Activated naive CD8-positive, alpha-beta T cell treated with anti-CD3 and anti-CD28 coated beads, Interleukin-2, amount 50 U/mL, for 16 hours (primary cell): ENCODE measurements at places on chromosomes 12 and 14.

GRCh38 chr14:93969082-93969828 lies 7.1 kb downstream of the ASB2 start:
- no peak for DNase-seq

DNA sequence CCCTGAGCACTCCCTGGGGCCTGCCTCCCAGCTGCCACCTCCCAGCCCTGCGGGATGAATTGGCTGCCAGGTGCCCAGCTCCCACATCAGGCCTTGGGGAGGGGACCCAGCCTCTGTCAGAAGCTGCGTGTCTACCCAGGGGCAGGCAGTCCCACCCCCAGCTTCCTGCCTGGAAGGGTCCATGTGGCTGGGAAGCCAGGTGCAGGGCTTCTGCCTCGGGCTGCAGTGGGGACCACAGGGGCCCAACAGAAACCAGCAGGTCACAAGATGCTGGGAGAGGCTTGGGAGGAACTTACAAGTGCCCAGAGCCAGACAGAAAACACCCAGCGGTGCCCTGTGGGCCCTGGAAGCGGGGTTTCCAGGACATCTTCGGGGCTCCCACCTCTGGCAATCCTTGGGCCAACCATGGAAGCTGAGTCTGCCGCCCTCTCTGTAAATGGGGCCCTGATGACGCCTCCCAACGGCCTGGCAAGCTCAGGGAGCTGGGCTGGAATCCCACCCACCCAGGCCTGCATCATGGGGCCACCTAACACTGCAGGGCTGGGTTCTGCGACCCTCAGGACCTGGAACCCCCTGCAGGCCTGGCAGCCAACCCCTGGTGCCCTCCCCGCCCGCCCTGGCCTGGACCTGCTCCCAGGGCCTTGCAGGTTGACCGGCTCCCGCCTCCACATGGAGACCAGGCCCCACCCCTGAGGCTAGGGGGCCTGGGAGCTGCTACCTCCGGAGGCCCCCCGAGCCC lies 36.6 kb downstream of the CCNK start:
- DNase-seq, result no peak

GRCh38 chr14:100062590-100062989 lies 2.6 kb upstream of the EVL start:
- DNase-seq, result no peak

DNA sequence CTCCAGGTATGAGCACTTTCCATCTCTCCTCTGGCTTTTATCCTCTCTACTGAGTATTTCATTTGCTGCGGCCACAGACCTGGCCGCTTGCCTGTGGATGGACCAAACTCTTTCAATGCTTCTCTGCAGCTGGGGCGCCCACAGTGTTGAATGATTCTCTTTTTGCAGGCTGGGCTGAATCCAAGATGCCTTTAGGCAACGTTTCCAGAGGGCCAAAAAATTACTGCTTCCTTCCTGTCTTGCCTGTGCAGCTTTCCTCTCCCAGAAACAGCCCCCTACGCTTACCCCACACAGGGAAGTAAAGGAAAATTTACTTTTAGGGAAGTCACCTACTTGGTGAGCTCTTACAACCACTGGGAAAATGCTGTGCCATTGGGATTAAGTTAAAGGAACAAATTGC lies 55.6 kb upstream of the JDP2 start:
- DNase-seq, result no peak

GRCh38 chr14:99732436-99733210 lies 48.5 kb downstream of the CYP46A1 start:
- DNase-seq, result no peak

DNA sequence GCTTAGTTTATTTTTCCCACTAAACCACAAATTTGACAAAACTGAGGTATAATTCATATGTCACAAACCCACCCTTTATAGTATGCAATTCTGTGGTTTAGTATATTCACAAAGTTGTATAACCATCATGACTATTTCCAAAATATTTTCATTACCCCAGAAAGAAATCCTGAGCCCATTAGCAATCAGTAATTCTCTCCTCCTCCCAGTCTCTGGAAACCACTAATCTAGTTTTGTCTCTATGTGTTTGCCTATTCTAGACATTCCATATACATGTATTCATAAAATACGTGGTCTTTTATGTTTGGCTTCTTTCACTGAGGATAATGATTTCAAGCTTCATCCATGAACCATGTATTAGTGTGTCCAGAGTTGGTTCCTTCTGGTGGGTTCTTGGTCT lies 267.6 kb downstream of the AEBP2 start:
- no peak for DNase-seq

GRCh38 chr12:43776498-43776897 lies 17.7 kb downstream of the IRAK4 start:
- no peak for DNase-seq

DNA sequence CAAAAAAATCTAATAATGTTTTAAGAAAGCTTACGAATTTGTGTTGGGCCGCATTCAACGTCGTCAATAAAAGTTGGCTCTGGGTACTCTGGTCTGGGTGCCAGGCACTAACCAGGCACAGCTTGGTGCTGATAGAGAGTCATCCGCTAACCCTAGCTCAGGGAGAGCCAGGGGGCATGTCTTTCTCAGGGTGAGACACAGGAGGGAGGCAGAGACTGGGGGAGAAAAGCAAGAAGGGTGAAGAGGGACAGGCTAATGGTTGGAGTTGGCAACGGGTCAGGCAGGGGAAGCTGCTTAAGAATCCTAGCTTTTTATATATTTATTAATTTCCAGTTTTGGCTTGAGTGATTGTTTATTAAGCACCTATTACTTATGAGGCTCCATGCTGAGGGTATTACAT lies 105.0 kb downstream of the CMKLR1 start:
- DNase-seq, result no peak

GRCh38 chr12:131591136-131591535 lies 119.8 kb upstream of the SFSWAP start:
- no peak for DNase-seq

DNA sequence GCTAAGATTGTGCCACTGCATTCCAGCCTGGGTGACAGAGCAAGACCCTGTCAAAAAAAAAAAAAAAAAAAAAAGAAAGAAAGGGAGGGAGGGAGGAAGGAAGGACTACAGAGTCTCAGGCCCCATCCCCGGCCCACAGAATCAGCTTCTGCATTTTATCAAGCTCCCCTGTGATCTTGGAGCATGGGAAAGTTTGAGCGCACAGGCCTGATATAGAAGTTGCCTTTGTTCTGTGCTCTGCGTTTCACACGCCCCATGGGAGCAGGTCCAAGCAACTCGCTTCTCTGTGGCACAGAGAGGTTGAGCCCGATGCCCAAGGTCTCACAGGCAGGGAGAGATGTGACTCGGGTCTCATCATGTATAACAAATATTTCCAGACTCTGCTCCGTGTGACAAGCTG lies 101.8 kb downstream of the PHETA1 start:
- no peak for DNase-seq

- no peak for DNase-seq
Observed at GRCh38 chr12:106341086-106341877, 16.3 kb upstream of the POLR3B start.

DNA sequence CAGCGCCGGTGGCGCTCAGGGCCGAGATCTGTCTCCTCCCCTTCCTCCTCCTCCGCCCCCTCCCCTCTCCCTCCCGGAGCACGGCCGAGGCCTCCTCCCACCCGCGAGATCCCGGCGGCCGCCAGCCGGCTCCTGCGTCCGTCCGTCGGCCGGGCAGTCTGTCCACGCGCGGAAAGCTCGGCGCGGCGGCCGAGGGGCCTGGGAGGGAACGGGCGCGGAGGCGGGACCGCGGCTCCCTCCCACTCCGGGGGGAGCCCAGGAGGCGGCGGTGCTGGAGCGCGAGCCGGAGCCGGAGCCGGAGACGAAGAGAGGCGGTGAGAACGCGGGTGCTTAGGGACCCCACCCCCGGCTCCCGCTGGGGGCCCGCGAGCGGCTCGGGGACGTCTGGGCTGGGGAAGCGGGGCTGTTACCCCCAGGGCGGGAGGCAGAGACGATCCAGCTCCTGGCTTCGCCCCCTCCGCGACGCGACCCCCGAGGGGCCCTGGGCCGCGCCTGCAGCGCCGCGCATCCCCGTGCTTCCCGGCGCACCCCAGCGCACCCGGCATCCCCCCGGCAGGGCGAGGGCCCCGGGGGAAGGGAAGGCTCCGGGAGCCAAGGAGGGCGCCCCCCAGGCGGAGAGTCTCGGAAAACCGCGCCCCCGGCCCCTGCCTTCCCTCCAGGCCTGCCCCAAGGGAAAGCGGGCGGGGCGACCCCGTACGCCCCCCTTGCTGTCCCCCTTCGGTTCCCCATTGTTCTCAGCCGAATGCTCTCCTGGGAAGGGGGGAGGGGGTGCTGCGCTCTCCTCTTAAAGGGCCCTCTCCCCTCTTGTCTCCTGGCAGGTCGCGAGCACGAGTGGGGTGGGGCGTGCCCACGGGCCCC lies at the start of gene DTX1:
Gene DTX1 (plus strand): TSS at position 100 of the 858 bp plus-strand sequence. CDS start 1,463 bp downstream, outside the sequence.
- no peak for DNase-seq

DNA sequence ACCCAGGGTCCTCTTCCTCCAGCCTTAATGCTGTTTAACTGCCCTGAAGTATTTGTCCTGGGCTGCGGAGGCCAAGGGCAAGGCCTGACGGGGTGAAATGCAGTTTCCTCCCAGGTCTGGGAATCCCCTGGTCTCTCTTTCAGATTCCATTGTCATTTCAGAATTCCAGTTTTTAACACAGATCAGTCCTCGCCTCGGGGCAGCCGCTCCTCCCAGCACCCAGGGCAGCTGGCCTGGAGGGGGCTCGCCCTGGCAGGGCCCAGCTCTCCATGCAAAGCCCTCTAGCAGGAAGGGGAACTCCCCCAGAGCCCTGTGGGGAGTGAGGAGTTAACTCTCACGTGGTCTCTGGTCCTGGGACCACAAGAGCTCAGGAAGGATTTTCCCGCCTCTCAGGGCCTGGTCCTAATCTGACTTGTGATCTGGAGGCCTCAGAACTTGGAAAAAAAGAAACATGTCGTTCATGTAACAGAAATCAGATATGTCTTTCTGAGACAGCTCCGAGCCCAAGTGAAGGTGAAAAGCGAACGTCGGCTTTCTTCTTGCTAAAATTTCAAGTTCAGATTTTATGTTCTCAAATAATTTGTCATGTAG lies 265.6 kb upstream of the SFSWAP start:
- no peak for DNase-seq

DNA sequence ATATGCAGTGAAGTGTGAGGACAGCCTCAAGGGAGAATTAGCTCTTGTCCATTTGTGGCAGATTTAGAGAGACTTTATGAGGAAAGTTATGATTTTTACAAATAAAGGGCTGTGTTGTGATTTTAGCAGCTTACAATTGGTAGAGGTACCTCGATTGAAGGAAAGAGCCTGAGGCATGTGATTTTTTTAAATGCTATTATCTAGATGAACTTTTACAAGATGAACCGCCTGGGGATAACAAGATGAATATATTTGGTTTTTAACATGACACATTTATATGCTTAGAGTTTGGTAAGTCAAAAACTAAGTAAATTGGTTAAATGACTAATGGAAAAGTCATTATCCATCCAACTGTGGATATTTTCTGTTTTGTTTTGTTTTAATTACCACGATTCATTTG lies 52.6 kb downstream of the AEBP2 start:
- DNase-seq, result no peak

DNA sequence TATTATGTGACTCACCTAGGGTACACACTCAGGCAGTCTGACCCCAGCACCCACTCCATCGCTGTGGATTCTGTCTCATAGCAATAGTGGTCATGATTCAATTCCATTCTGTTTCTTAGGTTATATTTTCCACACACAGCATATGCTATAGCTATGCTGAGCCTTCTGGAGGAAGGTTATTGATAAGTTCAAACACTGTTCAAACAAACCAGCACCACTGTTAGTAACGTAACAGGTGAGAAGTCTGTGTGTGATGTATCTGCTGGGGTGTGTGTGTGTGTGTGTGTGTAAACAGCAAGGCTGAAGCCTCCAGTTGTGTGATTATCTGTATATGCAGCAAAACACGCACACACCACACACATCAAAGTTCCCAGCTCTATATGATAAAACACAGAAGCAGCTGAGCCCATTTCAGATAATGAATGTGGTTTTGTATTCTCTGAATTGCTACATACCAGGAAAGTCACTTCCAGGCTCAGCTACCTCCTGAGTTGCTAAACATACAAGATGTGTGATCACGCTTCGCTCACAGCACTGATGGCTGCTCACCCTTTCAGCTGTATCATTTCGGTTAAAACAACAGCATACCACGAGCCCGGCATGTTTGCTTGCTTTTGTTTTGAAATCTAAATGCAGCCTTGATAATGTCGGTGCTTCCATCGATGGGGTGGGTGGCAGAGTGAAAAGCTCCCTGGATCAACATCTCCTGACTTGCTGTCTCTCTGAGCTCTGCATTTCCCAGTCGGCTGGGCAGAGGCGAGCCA lies 6.8 kb upstream of the SYNE3 start:
- peak; percentile 32 for DNase-seq

GRCh38 chr12:113980537-113981337 lies 14.6 kb upstream of the RBM19 start:
- no peak for DNase-seq

- DNase-seq, result no peak
Observed at GRCh38 chr12:2845280-2845679, 10.4 kb upstream of the NRIP2 start.

DNA sequence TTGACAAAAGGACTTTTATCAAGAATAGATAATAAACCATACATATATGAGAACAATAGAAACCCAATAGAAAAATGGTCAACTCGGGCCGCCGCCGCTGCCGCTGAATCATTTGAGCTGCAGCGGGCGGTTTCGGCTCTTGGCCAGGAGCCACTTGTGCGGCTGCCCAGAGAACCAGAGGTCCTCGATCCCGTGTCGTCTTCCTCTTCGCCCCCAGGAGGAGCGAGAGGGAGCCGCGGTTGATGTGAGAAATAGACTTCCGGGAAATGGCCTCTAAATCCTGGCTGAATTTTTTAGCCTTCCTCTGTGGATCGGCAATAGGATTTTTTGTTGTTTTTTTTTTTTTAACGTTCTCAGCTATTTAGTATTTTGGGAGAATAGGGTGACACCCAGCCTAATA lies 44.8 kb downstream of the CPSF6 start:
- DNase-seq, result no peak

DNA sequence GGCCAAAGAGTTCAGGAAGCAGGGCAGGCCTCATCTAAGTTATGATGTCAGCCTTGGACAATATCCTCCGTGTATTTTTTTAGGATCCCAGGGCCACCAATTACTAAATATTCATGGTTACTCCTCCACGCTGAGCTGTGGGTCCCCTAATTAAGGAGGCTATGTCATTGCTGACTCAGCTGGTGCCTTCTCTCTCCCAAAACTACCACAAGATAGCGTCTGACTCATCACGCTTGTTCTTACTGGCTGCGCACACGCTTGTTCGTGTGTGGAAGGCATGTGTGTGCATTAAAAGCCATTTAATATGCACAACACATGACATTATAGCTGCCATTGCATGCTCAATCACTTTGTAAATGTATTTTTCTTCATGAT lies 78.3 kb downstream of the GSC start:
- no peak for DNase-seq

DNA sequence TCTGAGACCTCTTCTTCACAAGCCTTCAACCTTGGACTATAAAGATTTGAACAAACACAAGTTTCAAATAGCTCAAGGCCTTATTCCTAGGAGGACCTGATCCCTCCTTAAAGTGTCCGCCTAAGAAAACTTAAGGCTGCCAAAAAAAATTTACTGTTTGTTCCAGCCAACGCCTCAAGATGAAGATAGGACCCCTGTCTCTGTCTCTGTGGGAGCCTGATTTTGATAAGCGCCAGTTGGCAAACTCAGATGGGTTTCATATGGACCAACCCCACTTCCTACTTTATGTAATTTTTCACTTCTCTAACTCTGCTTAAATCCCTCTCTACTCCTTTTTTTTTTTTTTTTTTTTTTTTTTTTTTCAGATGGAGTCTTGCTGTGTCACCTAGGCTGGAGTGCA lies 11.0 kb downstream of the FKBP3 start:
- no peak for DNase-seq
